T-helper 22 cell (primary cell): ENCODE measurements at places on chromosomes 3 and 15.

DNA sequence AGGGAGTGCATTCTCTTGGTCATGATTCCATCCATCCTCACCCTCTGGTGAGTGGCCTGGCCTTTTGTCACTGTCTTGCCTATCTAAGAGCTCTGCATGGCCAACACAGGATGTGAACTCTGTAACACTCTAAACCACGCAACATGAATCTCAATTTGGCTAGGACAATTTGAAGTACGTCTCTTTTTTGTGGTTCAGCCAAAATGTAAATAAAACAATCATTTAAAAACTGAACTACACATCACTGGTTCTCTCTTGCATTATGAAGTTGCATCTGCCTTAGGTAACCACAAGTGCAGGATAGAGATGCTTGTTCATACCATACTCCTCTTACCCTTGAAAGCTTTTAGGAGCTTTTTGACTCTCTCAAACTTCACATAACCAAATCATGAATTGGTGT, 27.3 kb downstream of the CCR3 start:
- no peak for DNase-seq

GRCh38 chr15:73782344-73782959, 29.3 kb upstream of the INSYN1 start:
- DNase-seq: no peak

DNA sequence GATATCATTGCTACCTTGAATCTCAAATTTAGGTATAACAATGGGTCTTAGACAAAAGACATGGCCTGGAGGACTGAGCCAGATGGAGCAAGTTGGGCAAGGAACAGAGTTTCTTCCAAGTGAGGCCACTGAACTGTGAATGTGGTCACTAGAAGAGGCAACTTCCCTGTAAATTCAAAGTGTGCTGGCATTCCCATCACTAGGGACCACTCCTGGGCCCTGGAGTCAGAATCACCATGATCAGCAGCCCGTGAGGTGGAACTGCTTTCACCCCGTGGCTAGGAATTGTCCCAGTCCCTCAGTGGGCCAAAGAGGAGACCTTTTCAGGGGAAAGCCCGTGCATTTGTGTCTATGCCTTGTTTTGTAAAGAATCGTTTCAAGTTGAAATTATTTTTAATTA, 47.3 kb downstream of the HES1 start:
- DNase-seq: no peak

- DNase-seq: no peak
These were observed 60.9 kb downstream of the RPLP1 start for GRCh38 chr15:69513450-69513960.

DNA sequence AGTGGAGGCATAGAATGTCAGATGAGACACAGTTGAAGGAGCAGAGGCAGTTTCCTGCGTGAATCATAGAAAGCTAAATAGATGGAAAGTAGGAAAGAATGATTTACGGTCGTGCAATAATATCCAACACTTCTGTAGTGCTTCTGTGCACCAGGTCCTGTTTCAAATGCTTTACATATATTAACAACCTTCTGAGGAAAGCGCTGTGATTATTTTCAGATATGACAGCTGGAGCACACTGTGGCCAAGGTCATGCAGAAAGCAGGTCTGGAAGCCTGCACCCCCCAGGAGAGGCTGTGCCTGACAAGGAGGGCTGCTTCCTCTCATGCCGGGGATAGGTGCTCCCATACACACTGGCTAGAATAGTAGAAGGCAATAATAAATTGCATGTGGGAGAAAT, 104.5 kb downstream of the CHRNA7 start:
- no peak for DNase-seq

- DNase-seq: no peak
These were observed 9.1 kb downstream of the ST8SIA2 start for GRCh38 chr15:92402751-92403150.

- DNase-seq: no peak
These were observed 7.6 kb downstream of the NR1D2 start for GRCh38 chr3:23952646-23953045.

- DNase-seq: no peak
These were observed 53.0 kb upstream of the MME start for GRCh38 chr3:155026999-155027591.

GRCh38 chr15:87591582-87591981, 665.0 kb downstream of the NTRK3 start:
- no peak for DNase-seq
